ENCODE measurements at places on chromosomes 12 and 14.

DNA sequence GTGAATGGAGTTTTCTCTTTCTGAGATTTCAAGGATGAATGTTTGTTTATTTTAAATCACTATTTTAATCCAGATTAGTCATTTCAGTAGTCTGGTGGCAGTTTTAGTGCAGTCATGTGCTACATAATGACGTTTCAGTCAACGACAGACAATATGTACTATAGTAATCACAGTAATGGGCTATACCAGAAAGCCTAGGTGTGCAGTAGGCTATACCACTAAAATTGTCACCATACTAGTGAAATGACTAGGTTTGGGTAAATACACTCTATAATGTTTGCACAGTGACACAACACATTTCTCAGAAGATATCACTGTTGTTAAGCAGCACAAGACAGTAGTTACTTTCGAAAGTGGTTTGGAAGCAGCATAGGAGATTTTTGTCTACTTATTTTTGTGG is 203.1 kb downstream of the ETNK1 start:
- no peak for DNase-seq

GRCh38 chr14:100120522-100121269 is 38.7 kb downstream of the DEGS2 start:
- DNase-seq, result no peak

DNA sequence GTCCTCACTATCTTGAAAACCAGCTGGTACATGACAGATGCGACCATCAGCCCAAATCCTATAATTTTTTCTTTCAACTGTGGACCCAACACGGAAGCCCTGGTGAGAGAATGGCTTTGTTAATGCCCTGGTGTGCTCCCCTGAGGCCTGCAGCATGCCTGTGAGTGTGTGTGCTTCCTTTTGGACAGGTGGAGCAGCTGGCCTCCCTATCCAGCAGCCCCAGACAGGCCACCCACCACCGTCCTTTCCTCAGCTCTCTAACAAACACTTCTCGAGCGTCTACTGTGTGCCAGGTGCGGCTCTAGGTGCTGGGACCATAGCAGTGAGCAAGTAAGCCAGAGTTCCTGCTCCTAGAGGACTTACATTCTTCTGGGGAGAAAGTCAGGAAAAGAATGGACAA is 78.9 kb upstream of the GZMB start:
- no peak for DNase-seq

DNA sequence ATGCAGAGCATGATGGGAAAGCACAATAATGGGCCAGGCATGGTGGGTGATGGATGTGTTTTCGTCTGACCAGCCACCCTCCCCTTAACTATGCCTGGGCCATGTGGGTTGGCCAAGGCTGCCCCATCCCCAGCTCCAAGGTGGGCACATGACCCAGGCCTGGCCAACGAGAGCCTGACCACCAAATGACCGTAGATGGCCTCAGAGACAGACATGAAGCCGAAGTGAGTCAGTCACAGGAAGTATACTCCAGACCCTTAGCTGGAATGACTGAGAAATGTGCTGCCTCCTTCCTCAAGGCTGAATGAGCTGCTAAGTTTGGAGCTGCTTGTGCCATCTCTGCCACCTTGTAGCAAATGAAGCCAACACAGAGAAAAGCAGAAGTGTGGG is 233.6 kb downstream of the BCL11B start:
- no peak for DNase-seq

GRCh38 chr14:73936548-73936947 is 13.3 kb downstream of the FAM161B start:
- no peak for DNase-seq

DNA sequence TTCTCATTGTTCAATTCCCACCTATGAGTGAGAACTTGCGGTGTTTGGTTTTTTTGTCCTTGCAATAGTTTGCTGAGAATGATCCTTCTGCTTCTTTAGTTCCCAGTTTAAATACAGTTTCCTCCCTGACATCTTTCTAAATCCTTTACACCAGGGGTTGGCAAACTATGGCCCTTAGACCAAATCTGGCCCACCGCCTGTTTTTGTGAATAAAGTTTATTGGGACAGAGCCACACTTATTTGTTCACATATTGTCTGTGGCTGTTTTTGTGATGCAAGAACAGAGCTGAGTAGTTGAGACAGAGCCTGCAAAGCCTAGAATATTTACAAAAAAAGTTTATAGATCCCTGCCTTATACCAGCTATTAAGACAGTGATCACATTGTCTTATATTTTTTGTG is 53.7 kb downstream of the SERPINA10 start:
- DNase-seq, result no peak

- DNase-seq, result no peak
Measured at GRCh38 chr14:106538201-106538600, 1011.8 kb downstream of the TMEM121 start.

DNA sequence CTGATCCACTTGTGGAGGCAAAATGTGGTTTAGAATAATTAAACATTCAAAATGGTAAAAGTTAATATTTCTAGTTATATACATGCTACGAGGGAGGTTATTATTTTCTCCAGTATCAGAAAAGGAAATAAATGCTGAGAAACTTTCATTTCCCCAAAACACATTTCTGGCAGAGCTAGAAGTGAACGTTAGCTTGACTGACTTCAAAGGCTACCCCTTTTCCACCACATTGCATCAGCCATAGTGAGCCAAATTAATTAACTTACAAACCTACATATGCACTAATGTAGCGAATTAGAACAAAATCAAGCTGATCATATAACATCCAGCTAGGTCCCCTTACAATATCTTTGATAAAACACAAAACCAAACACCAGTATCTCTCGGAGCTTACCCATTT is 49.3 kb upstream of the RERGL start:
- DNase-seq, result no peak

DNA sequence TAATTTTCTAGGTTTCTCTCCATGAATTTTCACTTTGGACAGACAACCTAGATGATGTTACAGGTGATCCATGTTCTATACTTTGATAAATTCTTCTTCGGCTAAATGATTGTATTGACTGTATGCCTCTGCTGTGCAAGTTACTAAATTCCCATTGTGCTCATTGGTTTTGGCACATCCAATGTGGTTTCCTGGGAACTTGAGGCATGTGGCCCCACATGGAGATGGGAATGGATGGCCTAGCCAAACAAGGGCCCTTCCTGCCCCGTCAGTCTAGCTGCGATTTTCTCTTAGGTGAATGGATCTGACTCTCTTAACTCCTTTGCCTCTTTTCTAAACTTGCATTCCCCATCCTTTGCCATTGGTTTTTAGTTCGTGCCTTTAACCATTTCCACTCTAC is 186.2 kb downstream of the PELI2 start:
- DNase-seq, result no peak

- DNase-seq, result no peak
Measured at GRCh38 chr12:22321638-22322037, 12.9 kb downstream of the ST8SIA1 start.

GRCh38 chr14:92686900-92687427 is 61.5 kb downstream of the LGMN start:
- peak; percentile 24 for DNase-seq

- no peak for DNase-seq
Measured at GRCh38 chr12:4450551-4451112, 5.0 kb upstream of the FGF6 start.

DNA sequence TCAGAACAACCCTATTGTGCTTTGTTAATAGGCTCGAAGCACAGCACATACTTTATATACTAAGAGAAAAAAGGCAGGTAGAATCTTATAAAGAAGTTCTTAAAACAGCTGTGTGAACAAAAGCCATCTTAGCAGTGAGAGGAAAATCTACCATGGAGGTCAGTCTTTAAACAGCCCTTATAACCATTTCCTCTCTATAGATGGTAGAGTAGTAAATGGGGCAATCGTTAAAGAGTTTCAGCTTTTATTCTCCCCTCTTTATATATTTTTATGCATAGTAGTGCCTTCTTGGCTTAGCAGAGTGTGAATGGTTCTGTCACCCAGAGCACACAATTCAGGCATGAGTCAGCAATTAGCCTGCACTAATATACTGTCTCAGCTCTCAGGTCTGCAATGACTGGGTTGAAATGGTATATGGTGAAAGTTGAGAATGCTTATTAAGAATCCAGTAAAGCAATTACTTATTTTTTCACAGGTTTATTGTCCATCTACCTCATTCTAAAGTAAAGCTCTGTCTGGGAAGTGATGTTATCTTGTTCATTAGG is 305.0 kb downstream of the NELL2 start:
- DNase-seq, result no peak

DNA sequence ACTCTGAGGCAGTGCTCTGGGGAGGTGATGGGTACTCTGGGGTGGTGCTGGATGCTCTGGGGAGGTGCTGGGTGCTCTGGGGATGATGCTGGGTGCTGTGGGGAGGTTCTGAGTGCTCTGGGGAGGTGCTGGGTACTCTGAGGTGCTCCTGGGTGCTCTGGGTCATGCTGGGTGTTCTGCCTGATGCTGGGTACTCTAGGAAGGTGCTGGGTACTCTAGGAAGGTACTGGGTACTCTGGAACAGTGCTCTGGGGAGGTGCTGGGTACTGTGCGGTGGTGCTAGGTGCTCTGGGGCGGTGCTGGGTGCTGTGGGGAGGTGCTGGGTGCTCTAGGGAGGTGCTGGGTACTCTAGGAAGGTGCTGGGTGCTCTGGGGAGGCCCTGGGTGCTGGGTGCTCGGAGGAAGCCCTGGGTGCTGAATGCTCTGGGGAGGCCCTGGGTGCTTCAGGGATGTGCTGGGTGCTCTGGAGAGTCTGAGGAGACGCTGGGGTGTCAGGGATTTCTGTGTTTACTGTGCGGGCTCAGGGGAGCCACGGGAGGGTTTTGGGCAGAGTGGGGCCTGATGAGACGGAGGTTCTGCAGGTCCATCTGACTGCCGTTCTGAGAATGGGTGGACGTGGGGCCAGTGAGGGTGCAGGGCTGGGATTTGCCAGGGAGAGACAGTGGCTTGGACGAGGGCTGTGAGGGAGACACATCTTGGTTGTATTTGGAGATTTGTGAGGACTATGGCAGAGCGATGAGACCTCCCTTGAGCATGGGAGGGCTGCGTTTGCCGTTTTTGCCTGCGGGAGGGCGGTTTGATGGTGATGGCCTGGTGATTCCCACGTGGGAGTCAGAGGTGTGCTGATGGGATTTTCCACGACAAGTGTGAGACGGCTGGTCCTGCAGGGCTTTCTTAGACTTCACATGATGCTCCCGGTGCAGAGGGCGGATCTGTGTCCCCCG is 30.0 kb downstream of the MMP17 start:
- no peak for DNase-seq

DNA sequence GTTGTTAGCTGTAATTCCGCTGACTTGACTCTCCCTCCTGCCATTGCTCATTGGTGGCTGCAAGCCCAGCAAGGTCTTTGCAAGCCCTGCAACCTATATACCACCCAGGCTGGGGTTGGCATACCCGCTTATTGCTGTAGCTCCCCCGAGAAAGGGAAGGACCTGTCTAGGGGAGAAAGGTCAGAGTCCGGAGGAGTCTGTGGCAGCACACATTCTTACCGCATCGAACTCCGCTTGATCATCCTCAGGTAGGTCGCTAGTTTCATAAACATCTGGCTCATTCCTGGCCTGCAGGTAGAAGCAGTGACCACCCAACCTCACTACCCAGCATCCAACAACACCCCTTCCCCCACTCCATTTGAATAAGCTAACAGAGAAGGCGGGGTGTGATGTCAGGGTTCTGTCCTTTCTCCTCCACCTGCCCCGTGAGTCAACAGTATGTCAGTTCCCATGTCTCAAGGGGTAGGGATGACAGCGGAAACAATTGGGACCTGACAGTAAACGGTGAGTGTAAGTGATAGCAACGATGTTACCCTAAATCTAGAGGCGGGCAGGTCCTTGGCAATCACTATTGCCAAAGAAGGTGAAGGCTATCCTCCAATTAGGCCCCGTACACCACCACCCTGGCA is 1.1 kb downstream of the DCTN2 start:
- DNase-seq, result no peak

Data from fibroblast of skin of left quadriceps (primary cell).